Stimulated activated CD8-positive, alpha-beta memory T cell treated with anti-CD3 and anti-CD28 coated beads, Interleukin-2, amount 100 ng/mL, for 48 hours (primary cell): ENCODE measurements at places on chromosomes 16 and 17.

GRCh38 chr17:6894206-6894528 is 62.6 kb upstream of the TEKT1 start:
- peak; percentile 16 for DNase-seq

- DNase-seq: no peak
Observed at GRCh38 chr17:10115536-10115932, 82.9 kb downstream of the GAS7 start.

DNA sequence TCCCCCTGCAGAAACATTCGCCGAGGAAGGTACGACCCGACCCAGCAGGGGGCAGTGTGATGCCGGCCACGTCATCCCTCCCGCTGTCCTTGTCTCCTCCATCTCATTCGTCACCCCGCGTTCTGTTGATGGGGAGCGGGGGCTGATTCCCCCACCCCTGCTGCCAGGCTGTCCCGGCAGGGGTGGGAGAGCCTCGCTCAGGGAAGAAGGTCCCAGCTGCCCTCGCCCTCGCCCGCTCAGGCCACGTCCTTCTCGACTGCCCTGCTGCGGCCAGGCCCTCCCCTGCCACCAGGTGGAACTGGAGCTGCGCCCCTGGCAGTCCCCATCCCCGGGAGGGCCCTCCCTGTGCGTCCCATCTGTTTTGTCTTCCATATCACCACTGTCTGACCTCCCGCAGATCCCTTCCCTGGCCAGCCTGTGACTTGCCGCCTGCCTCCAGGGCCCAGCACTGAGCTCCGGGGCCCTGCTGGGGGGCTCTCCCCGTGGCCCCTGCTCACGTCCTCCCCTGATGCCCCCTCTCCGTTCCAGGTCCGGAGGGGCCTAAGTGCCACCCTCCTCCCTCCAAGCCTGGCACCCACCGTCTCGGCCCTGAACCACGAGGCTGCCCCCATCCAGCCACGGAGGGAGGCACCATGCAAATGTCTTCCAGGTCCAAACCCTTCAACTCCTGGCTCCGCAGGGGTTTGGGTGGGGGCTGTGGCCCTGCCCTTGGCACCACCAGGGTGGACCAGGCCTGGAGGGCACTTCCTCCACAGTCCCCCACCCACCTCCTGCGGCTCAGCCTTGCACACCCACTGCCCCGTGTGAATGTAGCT is 20.6 kb downstream of the ADAM11 start:
- DNase-seq: peak; percentile 77

DNA sequence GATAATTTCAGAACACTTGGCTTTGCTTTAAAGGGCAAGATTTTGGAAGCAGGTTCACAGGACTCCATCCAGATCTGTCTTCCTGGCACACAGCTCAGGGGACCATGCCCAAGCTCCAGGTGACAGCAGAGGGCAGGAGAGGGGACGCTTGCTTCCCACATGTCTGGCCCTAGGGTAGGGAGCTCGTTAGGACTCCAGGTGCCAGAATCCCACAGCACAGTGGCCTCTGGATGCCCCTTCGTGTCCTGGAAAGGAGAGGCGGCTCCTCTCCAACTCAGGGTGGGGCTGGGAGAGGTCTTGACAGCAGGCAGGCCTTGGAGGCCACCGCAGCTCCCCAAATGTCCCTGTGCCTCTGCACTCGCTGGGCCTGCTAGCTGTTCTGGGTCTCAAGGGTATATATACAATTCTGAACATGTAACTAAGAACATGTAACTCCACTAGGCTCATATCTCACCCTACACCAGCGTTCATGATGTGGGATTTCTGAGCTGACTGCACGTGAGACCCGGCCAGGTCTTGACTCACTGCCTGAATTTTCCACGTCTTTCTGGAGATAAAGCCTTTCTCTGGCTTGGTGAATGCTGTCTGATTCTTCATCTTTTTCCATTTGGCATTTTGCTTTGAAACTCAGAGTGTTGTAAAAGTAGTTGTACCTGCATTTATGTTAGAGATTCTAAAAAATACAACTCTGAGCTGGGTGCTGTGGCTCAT is 52.8 kb downstream of the MARCHF10 start:
- DNase-seq: no peak

GRCh38 chr17:78544881-78545755 is 32.1 kb downstream of the DNAH17 start:
- DNase-seq: no peak

- no peak for DNase-seq
Observed at GRCh38 chr17:10398352-10398751, 23.4 kb downstream of the MYH8 start.

DNA sequence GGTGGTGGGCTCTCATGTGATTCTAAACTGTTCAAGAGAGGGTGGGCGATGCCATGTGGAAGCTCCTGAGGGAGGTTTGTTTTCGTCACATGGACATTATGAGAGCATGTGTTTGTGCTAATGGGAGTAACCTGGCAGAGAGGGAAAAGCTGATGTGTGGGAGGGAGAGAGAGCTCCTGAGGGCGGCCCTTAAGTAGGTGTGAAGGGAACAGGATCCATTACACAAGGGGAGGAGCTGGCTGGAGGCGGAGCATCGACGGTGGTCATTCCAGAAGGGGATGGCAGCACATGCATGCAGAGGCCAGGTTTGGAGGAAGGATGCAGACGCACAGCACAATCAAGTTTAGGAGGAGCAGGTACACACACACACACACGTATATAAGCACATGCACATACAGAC is 197.5 kb downstream of the RPTOR start:
- no peak for DNase-seq

GRCh38 chr17:72812823-72813222 is 279.7 kb downstream of the SLC39A11 start:
- DNase-seq: no peak

- DNase-seq: no peak
Observed at GRCh38 chr16:1980030-1980769, 1.1 kb downstream of the NOXO1 start.

- no peak for DNase-seq
Observed at GRCh38 chr17:7932949-7933348, 943 bp downstream of the CNTROB start.

DNA sequence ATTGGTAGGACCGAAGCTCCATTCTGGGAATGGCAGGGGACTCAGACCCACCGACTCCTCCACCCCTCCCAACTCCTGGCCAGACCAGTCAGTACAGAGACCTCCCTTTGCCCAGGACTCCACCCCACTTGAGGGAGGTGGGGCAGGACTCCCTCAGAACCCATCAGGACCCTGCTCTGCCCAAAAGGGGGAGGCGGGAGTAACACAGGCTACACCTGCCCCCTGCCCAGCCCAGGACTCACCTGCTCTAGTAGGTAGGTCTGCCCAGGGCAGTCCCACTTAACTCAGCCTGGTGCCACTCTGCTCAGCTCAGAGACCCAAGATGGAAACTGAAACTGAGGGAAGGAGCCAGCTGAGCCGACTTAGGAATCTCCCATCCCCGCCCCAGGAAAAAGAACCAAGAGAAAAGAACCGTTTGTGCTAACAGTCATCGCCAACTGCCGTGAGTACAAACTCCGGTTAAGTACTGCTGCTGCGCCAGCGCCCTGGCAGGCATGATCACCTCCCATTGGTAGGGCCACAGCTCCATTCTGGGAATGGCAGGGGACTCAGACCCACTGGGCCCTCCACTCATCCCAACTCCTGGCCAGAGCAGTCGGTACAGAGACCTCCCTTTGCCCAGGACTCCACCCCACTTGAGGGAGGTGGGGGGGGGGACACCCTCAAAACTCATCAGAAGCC is 503 bp downstream of the DHX58 start:
- DNase-seq: no peak

GRCh38 chr16:69423189-69423588 is 1.2 kb upstream of the CYB5B start:
- no peak for DNase-seq

- DNase-seq: no peak
Observed at GRCh38 chr16:53111078-53111791, 56.4 kb downstream of the CHD9 start.

- DNase-seq: no peak
Observed at GRCh38 chr16:77987810-77988209, 34.5 kb upstream of the CLEC3A start.

DNA sequence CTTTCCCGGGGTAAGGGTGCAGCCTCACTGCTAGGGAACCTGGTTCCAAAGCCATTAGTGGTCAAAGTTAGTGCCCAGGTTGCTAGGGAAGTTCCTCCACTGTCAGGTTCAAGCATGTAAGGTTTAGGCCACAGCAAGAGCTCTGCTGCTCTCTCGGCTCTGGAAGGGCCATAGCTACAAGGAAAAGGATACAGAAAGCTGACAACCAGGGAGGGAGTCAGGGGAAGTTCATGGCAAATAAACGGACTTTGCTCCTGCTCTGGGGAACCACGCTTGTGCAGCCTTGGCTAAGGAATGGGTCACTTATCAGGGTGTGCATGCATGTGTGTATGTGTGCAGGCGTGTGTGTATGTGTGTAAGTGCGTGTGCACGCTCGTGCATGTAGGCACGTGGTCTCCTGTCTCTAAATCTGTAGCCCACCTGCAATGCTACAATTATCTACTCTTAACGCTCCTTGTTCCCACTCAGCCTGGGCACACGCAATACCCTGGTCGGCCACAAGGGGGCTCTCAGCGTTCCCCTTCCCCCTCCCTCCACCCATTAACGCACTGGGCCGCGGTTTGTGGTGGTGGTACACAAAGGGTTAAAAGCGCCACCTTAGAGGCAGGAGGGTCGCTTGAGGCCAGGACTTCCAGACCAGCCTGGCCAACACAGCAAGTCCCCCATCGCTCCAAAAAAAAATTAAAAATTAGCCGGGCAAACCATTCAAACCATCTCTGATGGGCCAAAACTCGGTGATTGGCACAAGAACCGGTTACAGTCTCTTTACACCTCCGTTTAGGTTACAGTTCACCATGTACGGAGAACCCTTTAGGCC is 48.4 kb upstream of the KDM8 start:
- DNase-seq: peak; percentile 66

GRCh38 chr17:78763561-78763960 is 18.5 kb downstream of the CYTH1 start:
- no peak for DNase-seq

DNA sequence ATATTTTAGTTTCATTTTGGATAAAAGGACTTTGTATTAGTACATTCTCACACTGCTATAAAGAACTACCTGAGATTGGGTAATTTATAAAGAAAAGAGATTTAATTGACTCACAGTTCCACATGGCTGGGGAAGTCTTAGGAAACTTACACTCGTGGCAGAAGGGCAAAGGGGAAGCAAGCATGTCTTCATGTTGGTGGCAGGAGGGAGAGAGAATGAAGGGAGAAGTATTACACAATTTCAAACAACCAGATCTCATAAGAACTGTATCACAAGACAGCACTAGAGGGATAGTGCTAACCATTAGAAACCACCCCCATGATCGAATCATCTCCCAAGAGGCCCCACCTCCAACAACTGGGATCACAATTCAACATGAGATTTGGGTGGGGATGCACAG is 142.9 kb downstream of the USP31 start:
- DNase-seq: no peak

GRCh38 chr17:6327007-6327406 is 107.9 kb downstream of the AIPL1 start:
- DNase-seq: no peak

- no peak for DNase-seq
Observed at GRCh38 chr17:59827721-59828477, 64.8 kb downstream of the TUBD1 start.

- no peak for DNase-seq
Observed at GRCh38 chr16:68490829-68491575, 42.7 kb upstream of the SMPD3 start.

- no peak for DNase-seq
Observed at GRCh38 chr16:9152649-9153501, 61.4 kb downstream of the HAPSTR1 start.
